Stimulated activated CD4-positive, alpha-beta T cell treated with anti-CD3 and anti-CD28 coated beads, Interleukin-1b, Interleukin-23, amount 100 ng/mL, for 4 hours (primary cell): ENCODE measurements at places on chromosomes 16 and 17.

DNA sequence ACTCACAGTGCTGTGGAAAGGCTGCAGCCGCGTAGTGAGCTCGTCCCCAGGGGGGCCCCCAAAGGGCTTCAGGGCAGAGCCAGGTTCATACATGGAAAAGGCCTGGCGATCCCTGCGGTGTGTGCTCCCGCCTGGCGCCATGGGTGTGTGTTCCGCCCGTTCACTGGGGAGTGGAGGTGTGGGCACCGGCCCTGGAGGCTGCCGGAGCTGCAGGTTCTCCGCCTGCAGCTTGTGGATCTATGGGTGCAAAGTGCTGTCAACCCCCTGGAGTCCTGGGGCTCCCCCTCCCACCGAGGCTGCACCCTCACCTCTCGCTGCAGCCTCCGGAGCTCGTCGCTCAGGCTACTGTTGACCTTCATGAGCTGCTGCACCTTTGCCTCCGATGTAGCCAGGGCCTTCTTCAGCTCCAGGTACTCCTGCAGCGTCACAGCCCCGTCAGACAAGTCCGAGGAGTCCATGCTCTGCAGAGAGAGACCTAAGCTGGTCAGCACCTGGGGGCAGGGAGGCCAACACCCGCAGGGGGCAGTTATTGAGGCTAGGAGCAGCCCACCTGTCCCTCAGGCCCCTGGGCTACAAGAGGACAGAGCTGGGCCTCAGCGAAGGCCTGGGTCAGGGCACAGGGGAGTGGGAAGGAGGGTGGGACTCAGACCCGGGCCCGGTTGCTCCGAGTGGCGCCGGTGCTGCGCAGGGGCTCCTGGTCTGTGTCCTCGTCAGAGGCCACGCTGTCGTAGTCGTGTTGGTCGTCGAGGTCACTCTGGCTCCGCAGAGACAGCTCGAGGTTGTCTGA lies 7.9 kb downstream of the TP53I13 start:
- DNase-seq, result no peak

- no peak for DNase-seq
Measured at GRCh38 chr16:2897110-2897509, 14.1 kb downstream of the FLYWCH2 start.

DNA sequence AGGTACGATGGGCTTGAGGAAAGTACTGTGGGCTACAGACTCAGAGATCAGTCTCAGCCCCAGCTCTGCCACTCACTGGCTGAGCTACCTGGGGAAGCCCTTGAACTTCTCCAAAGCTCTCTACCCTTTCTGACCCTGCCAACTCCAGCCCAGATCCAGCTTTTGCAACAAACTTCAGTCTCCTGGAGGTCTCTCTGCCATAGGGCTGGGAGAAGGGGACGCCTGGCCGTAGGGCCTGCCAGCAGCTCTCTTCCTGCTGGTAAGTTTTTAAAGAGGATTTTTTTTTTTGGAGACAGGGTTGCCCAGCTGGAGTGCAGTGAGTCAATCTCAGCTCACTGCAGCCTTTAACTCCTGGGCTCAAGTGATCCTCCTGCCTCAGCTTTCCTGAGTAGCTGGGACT lies 11.5 kb downstream of the INPP5K start:
- DNase-seq, result no peak

DNA sequence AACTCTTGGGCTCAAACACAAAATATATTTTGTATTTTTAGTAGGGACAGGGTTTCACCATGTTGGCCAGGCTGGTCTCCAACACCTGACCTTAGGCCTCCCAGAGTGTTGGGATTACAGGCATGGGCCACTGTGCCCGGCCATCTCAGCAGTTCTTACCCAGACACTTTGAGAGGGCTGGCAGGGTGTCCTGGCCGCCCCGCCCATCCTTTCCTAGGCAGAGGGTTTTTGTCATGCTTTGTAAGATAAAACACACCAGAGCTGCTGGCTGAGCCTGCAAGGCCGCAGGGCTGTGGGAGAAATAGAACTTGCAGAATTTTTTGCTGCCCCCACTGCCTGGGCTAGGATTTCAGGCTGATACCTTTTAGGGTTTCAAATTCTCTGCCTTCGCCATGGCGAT lies 8.7 kb downstream of the PPL start:
- no peak for DNase-seq

DNA sequence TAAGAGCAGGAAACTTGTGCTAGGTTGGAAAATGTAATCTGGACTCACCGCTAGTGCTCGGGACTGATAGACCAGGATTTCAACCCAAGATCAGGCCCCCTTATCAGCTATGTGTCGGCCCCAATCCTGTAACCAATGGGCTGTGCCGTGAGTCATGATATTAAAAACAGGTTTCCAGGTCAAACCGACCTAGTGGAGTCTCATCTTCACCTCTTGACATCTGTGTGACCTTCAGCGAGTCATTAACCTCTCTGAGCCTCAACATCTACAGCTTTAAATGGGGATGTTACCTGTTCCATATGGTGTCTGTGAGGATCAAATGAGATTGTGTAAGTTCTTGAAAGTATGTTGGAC lies 512 bp downstream of the PMM2 start:
- DNase-seq, result no peak

- DNase-seq, result no peak
Measured at GRCh38 chr16:50458667-50459495, 89.3 kb upstream of the NKD1 start.

GRCh38 chr17:10061111-10061845 lies 137.1 kb downstream of the GAS7 start:
- DNase-seq, result no peak

DNA sequence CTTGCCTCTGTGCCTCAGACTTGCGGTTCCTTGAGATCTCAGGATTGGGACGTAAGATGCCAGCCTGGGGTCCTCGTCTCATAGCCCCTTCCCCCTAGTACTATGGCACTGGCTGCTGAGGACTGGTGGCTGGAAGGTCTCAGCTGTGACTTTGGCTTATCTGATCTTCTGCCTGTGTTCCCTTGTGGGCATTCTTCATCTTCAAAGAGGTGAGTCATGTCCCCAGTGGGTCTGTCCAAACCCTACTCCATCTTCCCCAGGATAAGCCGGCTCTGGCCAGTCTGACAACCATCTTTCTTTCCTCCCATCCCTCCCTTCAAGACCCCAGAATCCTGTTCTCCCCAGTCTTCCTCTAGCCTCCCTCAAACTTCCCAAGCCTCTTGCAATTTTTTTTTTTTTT lies 3.6 kb downstream of the CD19 start:
- no peak for DNase-seq

DNA sequence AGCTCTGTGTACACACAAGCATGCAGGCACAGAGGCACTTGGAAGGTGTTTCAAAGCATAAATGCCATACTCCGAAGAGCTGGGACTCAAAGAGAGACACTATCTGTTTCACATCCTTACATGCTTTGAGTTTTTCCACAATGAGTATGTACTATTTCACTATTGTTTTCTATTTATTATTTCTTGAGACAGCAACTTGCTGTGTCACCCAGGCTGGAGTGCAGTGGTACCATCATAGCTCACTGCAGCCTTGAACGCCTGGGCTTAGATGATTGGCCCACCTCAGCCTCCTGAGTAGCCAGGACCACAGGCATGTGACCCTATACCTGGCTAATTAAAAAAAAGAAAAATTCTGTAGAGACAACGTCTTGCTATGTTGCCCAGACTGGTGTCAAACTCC lies 31.6 kb downstream of the CYB5D2 start:
- no peak for DNase-seq

- DNase-seq, result no peak
Measured at GRCh38 chr17:27531469-27531961, 75.3 kb downstream of the KSR1 start.

DNA sequence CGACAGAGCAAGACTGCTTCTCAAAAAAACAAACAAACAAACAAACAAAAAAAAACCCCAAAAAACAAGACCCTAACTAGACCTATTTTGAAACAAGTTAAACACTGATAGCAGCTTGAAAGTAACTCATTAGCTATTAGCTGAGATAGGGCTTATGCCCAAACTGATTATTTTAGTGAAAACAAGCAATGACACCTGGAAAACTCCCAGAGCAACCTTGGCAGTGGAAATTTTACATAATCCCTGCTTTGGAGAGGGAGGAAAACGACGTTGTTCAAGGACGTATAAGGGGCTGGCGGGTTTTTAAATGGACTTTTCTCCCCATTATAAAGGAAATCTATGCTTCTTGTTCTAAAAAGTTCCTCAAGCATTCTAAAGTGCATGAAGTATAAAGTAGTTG lies 45.4 kb upstream of the AQP8 start:
- no peak for DNase-seq

DNA sequence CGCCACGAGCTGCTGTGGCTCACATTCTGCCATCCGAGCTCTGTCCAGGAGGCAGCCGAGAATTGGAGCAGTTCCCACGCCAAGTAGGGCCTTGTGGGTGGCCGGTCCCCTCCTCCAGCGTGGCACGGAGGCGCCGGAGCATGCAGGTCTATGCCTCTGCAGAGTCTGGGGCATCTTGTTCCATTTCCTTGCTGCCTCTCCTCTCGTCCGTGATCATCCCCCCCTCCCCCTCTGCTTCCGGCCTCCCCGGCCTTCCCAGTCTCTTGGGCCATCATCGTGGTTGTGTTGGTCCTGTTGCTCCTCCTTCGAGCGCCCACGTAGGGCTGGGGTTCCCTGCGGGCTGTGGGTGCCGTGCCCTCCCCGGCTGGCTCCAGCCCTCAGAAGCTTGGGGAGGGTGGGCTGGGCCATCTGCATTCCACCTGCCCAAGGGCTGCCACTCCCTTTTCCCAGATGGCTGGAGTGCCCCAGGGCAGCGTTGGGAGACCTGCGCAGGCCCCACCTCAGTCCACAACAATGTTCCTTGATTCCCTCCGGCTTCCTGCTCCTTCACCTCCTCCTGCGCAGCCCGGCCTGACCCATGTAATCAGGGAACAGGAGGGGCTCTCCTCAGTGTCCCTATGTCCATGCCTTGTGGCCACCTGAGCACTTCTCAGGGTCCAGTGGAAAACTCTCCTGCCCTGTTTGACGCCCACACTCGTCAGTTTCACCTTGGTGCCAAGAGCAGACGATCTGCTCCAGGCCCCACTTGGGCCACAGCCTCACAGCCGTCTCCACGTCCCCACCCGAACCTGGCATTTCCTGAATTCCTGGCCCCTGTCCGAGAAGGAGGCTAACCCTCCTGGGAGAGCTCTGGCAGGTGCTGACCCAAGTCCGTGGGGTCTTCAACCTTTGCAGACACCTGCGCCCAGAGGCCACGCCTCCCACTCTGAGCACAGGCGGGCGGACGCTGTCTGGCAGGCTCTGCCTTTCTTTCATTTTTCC lies 37.1 kb downstream of the BAIAP2 start:
- no peak for DNase-seq

- DNase-seq, result no peak
Measured at GRCh38 chr17:29238133-29238850, 8.4 kb upstream of the CRYBA1 start.

DNA sequence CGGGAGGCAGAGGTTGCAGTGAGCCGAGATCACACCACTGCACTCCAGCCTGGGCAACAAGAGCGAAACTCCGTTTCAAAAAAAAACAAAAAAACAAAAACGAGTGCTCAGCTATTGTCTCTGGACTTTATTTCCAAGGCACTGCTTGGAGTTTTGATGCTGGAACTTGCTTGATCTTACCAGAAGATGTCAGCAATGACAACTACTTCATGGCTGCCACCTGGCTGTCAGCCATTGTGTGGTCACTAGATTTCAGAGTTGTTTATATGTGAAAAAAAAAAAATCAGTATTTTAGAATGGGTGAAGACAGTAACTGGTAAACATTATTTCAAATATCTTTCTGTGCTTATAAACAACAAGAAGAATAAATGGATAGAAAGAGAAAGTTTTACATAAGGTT lies 26.3 kb upstream of the OR4D1 start:
- DNase-seq, result no peak

- DNase-seq, result no peak
Measured at GRCh38 chr16:46961373-46962353, 11.8 kb downstream of the DNAJA2 start.

DNA sequence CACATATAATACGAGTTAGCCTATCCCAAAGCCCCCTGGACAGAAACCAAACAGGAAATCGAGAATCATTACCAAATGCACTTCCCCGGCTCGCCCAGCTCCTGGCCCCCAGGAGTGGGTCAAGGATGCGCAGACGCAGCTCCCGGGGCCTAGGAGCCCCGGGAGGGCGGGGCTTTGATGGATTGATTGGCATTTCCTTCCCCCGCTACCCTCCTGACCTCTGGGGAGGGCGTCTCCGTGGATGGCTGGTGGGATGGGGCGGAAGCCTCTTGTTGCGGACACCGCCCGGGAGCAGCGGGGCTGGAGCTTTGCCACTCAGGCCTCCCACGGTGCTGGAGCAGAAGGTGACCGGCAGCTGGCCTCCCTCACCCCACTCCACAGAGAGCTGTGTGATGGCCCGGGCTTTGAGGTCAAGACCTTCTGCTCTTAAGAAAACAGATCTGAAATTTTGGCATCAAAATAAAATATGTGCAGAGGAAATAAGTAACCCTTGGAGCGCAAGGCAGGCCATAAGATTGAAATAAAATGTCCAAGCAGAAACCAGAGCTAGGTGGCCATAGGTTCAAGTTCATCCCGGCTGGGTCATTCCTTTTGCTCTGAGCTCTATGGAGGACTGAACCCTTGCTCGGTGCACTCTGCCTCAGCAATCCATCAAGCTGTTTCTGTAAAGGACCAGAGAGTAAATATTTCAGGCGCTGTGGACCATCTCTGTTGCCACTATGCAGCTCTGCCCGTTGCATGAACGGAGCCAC lies 262.3 kb downstream of the SOX9 start:
- no peak for DNase-seq

DNA sequence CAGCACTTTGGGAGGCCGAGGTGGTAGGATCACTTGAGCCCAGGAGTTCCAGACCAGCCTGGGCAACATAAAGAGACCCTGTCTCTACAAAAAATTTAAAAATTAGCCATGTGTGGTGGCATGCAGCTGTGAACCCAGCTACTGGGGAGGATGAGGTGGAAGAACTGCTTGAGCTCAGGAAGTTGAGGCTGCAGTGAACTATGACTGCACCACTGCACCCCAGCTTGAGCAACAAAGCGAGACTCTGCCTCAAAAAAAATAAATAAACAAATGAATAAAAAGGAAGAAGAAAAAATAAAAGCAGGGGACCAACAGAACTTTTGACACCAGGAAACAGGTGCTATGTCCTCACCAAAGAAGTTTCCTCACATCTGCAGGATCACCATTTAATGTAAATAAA lies 14.2 kb downstream of the TERF2 start:
- DNase-seq, result no peak
